ENCODE measurements at places on chromosomes 4 and X. TPM values are rescaled to one million over a fixed set of nuclear protein-coding genes. Genes with fewer than 3 reads are reported as not detected.

Gene CT83
- total RNA-seq = not detected

Gene TBC1D1
- 57.3 TPM for total RNA-seq

Gene SOX3
- not detected for total RNA-seq

Gene TRIM75
- not detected for total RNA-seq

Gene BRS3
- not detected for total RNA-seq

Gene CFAP47
- total RNA-seq = not detected

Gene GPRASP3
- total RNA-seq = 5.9 TPM

Gene WDR17
- 2.1 TPM for total RNA-seq

Gene ASB9
- not detected for total RNA-seq

Gene ZNF280C
- total RNA-seq = 4.1 TPM

Gene SYTL5
- 1.5 TPM for total RNA-seq

Gene SPACA5
- total RNA-seq = not detected

Gene CCNA2
- 1.3 TPM for total RNA-seq

Gene GLUD2
- 1.8 TPM for total RNA-seq

Gene HSFX4
- total RNA-seq = not detected

Gene RWDD4
- total RNA-seq = 14.9 TPM

Gene MAGEC2
- 0.17 TPM for total RNA-seq

Gene RRH
- total RNA-seq = under 0.01 TPM

Gene CDK16
- total RNA-seq = 34.2 TPM

Gene FOXP3
- total RNA-seq = under 0.01 TPM

Gene SSX2B
- not detected for total RNA-seq

Gene OPHN1
- total RNA-seq = 8.3 TPM

Gene RS1
- total RNA-seq = not detected

Gene FAT4
- 17.8 TPM for total RNA-seq

Gene DNAAF6
- not detected for total RNA-seq

Gene CTAG2
- not detected for total RNA-seq

Gene PABPC1L2A
- not detected for total RNA-seq

Gene F8A3
- total RNA-seq = 0.99 TPM

All from fibroblast of lung (primary cell).